ENCODE measurements at places on chromosomes 11 and 22.

GRCh38 chr11:64246871-64247728 lies at the start of gene PPP1R14B:
PPP1R14B (minus strand) TSS chr11:64246943; CDS start chr11:64246673, 270 bp downstream.
- peak; percentile 75 for DNase-seq

DNA sequence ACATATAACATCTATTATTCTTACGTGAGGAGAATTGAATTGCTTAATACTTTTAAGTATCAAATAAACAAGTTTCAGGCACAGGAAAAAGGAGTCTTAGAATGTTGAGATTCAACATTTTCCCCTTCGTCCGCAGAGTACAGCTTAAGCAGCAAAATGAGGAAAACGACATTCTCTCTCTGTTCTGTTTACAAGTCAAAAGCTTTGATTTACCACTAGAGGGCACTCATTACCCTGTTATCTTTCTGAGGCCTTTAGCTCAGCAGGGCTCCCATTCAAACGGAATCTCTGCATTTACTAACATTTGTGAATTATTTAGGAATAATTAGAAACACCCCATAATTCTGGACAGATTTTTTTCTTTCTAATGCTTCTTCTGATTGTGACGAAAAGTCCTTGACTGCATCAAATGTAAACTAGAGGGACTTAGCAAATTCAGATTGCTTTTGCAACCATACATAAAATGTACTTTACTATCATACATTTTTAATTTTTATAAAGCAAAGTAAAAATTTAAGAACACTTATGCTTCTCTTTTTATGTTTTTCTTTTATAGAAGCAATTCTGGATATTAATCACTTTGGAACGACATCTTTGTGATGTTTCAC lies 75.0 kb downstream of the JRKL start:
- DNase-seq, result peak; percentile 72

GRCh38 chr11:116867619-116868018 lies 30.2 kb upstream of the APOA1 start:
- no peak for DNase-seq

GRCh38 chr11:111735262-111736116 lies 30.7 kb downstream of the PPP2R1B start:
- peak; percentile 96 for DNase-seq

- DNase-seq, result no peak
Measured at GRCh38 chr11:64165481-64165841, 452 bp downstream of the MACROD1 start.

GRCh38 chr11:17439316-17439782 lies 37.3 kb downstream of the ABCC8 start:
- DNase-seq, result no peak

- no peak for DNase-seq
Measured at GRCh38 chr22:20438427-20438677, 727 bp upstream of the SCARF2 start.

DNA sequence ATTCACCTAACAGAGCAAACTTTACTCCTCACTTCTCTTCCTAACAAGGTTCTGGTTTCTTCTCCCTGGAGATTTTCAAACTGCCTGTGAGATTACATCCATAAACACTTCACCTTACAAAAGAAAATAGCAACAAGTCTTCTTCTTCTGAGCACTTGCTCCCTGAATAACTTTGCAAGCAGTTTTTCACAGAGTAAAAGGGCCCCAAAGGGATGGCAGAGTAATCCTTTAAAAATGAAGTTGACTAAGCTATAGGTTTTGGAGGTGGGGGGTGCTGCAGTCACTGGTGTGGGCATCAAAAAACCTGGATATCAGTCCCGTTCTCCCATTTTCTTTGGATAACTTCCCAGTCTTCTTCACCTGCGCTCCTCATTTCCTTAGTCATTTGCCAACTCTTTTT lies 484.9 kb downstream of the MIAT start:
- no peak for DNase-seq

- DNase-seq, result no peak
Measured at GRCh38 chr11:124441081-124441480, 4.4 kb downstream of the OR8B8 start.

DNA sequence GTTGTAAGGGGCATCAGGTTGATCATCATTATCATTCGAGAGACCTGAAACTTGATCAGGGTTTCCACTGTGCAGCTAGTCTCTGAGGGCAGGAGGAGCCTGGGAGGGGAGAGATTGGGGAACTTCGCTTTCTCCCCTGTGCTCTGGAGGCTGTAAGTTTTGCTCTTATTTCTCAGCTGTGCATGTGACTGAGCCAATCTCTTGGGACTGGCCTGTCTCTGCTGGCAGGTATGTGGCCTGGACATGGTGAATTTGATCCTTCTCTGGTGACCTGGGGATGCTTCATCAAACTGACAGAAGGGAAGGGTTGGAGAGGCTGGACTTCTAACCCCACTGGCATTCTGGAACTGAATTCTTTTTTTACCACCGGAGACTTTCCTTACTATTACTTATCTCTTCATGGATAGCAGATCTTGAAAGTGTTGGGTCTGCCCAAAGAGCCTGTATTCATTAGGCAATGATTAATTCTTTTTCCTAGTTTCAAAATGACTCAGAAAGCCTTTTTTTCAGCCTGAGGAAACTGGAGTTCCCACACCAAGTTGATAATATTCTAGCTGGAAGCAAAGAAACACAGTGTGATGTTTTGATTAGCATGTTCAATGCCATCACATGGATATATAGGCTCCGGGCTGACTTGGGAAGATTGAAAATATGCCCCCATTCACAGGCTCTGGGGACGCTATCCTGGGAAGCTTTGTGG lies 36.5 kb downstream of the TSPAN18 start:
- no peak for DNase-seq

GRCh38 chr11:84626256-84626655 lies 1000.9 kb downstream of the DLG2 start:
- DNase-seq, result no peak

DNA sequence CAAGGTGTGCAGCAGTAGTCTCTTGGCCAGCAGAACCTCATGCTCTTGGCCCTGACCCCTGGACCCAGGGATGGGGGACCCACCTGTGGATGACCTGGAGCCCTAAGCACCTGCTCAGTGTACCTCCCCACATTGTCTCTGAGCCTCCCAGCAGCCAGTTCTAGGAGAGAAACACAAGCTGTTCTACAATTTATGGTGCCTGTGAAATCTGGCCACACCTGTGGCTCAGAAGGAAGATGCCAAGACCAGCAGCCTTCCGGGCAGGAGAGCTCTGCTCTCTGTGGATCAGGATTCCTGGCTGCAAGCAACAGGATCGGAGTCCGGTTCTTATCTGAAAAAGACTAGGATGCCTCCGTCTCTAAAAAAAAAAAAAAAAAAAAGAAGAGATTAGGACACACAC lies 103.6 kb upstream of the ANO1 start:
- DNase-seq, result no peak

DNA sequence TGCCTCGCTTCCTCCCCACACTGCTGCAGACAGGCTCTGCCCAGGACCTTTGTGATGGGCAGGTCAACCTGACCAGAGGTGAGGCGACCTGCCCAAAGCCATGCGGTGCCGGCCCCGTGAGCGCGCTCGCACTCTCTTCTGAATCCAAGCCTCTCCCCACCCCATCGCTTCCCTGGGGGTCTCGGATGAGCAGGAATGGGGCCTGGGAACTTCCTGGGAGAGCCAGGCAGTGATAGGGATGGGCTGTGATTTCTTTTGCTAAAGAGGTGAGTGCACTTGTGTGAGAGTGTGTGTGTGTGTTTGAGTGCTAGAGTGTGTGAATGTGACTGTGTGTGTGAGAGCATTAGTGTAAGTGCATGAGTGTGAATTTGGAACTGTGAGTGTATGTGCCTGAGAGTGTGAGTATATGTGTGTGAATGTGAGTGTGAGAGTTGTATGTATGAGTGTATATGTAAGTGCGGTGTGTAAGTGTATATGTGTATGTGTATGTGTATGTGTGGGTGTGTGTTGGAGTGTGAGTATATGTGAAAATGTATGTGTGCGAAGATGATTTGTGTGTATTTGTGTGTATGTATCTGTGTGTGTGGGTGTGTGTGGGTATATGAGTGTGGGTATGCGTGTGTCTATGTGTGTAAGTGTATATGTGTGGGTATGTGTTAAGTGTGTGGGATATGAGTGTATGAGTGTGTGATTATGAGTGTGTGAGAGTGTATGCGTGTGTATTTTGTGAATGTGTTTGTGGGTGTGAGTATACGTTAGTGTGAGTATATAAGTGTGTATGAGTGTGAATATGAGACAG lies 11.7 kb upstream of the LRRC10B start:
- DNase-seq, result no peak

- no peak for DNase-seq
Measured at GRCh38 chr22:31956360-31956759, 12.0 kb downstream of the YWHAH start.

- DNase-seq, result no peak
Measured at GRCh38 chr11:101202614-101203013, 73.0 kb upstream of the PGR start.

GRCh38 chr11:72724851-72725723 lies 27.1 kb downstream of the ARAP1 start:
- DNase-seq, result peak; percentile 69

GRCh38 chr22:29298641-29299040 lies 7.8 kb upstream of the GAS2L1 start:
- no peak for DNase-seq

- DNase-seq, result no peak
Measured at GRCh38 chr11:126257764-126258163, 10.9 kb downstream of the SRPRA start.

GRCh38 chr11:59200423-59200746 lies 12.3 kb downstream of the MPEG1 start:
- no peak for DNase-seq

All from putamen (tissue), 1 donor.